ENCODE measurements at places on chromosomes 6 and 20. TPM values are rescaled to one million over a fixed set of nuclear protein-coding genes. Genes with fewer than 3 reads are reported as not detected.

DNA sequence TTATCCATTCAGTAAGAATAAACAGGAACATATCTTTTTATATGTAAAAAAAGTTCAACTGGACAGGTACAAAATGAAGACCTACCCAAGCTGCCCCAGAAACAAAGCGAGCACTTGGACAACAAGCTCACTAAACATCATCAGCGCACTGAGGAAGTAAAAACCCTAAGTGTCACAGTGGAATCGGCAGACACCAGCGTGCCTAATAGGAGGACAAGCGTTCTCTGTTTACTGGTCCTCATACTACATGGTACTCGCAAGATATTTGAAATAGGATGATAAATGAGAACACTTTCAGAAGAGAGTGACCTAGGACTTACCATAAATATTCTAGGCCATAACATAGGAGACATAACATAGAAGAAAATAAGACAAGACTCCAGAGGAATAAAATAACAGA, 18.2 kb downstream of the MAP7 start:
- no peak for DNase-seq

GRCh38 chr6:93120154-93120742, 299.1 kb downstream of the EPHA7 start:
- DNase-seq: no peak

Gene CDC5L
- 17.6 TPM for total RNA-seq

- no peak for DNase-seq
Measured at GRCh38 chr6:150299873-150300485, 68.8 kb upstream of the IYD start.

Gene KCNQ5
- 4.4 TPM for total RNA-seq

Gene SYCP2L
- 2.0 TPM for total RNA-seq

- no peak for DNase-seq
Measured at GRCh38 chr6:126682440-126682839, 342.5 kb downstream of the CENPW start.

- no peak for DNase-seq
Measured at GRCh38 chr20:5486377-5487054, 169.8 kb upstream of the PROKR2 start.

- no peak for DNase-seq
Measured at GRCh38 chr6:44679438-44680201, 292.1 kb downstream of the CDC5L start.

- no peak for DNase-seq
Measured at GRCh38 chr20:47680804-47681529, 104.3 kb downstream of the SULF2 start.

DNA sequence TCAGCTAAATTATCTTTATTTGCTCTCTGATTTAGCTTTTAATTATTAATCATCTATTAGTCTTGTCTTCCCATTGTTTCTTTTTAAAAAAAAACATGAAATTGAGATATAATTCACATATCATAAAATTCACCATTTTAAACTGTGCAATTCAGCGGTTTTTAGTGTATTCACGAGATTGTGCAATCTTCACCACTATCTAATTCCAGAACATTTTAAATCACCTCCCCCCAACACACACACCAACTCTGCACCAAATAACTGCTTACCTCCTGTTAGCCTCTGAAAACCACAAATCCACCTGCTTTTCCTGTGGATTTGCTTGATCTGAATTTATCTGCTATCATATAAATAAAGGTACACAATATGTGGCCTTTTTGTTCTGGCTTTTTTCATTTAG, 8.8 kb upstream of the ABRACL start:
- DNase-seq: no peak

Gene PKHD1
- total RNA-seq: 0.06 TPM

Gene GPR6
- total RNA-seq: not detected

DNA sequence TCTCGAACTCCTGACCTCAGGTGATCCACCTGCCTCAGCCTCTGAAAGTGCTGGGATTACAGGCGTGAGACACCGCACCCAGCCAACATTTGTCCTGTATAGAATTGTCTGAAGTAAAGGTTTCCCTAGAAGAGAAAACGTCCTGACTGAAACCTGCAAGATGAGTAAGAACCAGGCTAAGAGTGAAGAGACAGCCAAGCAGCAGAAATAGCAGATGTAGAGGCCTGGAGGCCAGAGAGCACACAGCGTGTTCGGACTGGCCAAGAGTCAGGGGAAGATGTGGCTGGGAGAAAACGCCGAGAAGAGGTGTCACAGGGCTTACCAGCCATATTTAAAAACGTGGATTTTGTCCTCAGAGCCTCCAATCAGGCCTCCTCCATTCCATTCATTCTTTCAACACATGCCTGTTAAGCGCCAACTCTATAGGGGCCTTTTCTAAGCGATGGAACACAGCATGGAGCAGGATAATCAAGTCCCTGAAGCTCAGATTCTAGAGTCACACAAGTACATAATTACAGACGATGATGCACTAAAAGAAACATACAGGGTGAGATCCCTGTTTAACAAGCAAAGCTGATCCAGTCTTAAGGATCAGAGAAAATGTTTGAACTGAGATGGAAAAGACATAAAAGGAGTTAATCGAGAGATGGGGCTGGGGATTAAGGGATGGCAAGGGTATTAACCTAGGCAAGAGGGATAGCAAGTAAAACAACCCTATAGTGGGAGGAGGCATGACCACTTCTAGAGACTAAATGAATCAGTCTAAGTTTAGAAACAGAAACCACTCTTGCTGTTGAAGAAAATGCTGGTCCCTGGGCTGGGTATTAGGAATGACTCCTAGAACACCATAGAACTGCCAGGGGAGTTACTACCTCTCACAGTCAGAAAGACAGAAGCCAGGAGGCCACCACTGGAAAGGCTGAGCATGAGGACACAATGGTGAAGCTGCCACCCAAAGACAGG, 4.8 kb downstream of the ZCCHC3 start:
- no peak for DNase-seq

DNA sequence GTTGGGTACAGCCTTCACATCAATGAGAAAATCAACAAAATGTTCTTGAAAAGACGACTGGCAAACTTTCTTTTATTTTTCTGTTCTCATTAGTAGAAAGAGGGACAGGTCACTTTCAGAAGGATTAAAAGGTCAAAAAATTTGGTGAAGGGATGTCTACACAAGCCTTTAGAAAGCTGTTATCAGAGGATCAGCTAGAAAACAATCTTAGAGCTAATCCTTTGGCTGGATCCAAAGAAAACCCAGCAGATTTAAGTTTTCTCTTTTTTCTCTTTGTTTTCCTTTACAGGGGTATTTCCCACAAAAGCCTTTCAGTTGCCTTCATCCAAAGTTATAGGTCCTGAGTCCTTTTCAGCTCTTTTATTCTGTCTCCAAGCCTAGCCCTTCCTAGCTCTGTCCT, 57.3 kb upstream of the EDN1 start:
- no peak for DNase-seq

DNA sequence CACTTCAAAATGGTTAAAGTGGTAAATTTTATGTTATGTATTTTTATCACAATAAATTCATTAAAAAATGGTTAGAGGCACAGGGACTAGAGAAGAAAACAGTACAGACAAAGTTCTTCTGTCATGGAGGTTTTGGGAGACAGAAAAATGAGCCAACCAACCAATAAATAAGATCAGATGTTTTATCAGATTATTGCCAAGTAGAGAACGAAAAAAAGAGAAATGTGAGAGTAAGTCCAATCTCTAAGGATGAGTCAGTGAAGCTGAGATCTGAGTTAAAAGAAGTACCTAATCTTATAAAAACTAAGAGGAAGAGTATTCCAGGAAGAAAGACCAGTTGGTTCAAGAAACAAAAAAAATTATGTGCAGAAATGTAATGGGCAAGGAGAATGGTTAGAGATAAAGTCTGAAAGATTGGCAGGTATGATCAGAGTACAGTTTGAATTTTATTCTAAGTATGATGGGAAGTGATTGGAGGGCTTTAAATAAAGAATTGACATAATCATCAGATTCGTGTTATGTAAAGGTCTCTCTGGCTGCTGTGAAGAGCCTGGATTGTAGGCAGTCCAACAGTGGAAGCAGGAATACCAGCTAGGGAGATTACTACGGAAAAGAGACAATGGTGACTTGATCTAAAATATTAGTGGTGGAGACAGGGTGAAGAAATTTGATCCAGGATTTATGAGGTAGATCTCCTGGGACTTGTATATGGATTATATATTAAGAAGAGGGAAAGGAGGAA, 79.6 kb downstream of the RCAN2 start:
- no peak for DNase-seq

DNA sequence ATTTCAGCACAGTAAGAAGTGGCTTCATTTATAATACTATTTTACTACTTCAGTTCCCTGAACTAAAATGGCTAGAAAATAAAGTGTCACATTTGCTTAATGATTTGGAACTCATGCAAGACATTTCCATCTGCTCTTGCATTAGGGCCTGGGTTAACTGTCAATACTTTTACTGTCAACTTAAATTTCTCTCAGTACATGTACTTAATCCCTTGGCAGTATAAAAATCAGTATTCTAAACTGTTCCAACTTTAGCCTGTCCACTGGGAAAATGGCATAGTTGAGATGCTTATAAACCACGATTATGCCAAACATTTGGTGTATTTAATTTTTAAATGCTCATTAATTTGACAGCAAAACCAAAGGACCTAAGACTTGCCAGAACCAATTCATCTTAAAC, 154.5 kb downstream of the ASCC3 start:
- DNase-seq: no peak

GRCh38 chr6:166766769-166767168, 139.7 kb upstream of the RPS6KA2 start:
- no peak for DNase-seq

DNA sequence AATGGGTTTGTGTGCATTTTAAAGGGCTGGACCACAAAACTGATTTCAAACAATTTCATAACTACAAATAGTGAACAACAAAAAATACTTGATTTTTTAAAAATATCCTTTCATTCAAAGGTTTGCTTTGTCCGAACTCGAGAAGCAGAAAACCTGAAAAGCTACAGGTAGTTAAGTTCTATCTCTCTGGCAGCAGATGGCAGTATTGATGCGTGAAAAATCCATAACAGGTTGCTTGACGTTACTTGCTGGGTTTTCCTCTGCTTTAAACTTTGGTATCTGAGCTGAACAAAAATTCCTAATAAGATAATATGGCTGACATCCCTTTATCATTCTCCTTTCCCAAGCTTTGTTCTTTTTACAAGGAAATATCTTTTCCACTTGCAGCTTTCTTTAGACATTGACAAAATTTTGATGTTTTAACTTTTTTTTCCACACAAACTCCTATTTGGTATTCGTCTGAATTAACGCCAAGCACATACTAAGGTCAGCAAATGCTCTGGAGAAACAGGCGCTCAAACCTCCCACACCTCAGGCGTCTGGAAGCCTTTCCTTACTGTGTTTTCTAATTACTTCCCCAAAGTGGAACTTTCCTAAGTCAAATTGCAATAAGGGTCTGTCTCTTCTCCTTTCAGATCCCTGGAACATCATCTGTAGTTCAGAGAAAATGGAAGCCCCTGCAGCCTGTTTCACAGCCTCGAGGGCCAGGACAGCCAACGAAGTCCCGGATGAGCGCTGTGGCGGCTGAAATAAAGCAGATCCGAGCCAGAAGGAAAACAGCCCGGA, 50.3 kb upstream of the GFRAL start:
- no peak for DNase-seq

Gene ENPP4
- total RNA-seq: 27.0 TPM

Gene CSNK2B
- total RNA-seq: 100 TPM

Gene CST3
- total RNA-seq: 837 TPM

DNA sequence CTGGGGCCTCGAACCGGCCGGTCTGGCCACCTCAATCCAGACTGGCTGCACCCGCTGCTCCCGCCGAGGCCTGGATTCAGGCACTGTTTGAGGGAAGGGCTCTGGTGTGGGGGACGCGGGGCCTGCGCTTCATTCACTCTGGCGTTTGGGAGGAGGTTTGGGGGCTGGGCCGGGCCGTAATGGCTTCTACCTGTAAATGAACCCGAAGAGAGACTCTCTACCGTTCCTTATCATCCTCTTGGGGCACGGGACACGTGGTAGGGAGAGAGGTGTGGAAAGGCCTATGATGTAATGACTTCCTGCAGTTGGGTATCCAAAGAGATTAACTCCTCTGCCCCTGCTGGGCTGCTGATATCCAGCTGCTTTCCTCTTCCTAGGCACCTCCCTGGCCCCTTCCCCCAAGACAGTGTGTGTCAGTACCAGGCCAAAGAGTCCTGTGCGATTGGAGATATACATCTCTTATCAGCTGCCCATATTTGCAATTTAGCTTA, 1.8 kb downstream of the FOXO3 start:
- peak; percentile 79 for DNase-seq

Gene TBC1D20
- total RNA-seq: 27.2 TPM

Gene PLCB1
- total RNA-seq: 10.7 TPM

DNA sequence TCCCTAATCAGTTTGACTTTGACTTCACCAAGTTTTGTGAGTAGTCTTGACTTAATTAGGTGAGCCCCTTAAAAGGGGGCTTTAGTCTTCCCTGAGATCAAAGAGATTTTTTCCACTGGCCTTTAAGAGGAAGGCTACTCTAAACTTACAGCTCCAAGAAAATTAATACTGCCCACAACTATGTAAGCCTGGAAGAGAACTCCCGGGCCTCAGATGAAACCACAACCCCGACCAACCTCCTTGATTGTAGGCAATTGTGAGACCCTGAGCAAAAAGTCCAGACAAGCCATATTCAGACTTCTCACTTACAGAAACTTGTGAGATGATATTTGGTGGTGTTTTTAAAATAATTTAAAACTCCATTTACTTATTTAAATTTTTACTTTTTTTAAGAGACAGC, 18.1 kb downstream of the SNX3 start:
- no peak for DNase-seq

Gene TNFRSF21
- 4.5 TPM for total RNA-seq

Gene AKAP7
- 8.0 TPM for total RNA-seq

- no peak for DNase-seq
Measured at GRCh38 chr6:46704562-46704961, 16.9 kb downstream of the TDRD6 start.

Gene TNXB
- 441 TPM for total RNA-seq

Gene GPR63
- total RNA-seq: 1.4 TPM

Gene HLA-DMB
- 73.1 TPM for total RNA-seq

GRCh38 chr6:158121335-158121734, 46.7 kb downstream of the SERAC1 start:
- no peak for DNase-seq

DNA sequence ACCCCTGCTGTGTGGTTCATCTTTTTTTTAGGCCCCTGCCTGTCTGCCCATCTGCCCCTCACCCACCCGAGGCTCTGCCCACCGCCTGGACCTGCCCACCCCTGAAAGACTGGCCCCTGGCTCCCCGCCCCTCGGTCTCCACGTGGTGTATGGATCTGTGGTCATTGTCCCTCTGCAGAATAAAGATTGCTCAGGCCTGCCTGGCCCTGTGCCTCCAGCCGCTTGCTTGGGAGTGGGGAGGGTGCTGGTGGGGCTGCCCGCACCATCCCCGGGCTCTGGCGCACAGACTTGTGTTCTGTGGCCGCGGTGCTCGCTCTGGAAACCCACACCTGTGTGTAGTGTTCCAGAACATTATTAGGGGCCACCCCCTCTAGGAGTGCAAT, 1.6 kb downstream of the MAP1LC3A start:
- DNase-seq: no peak
